ENCODE measurements at places on chromosomes 2 and 18.

GRCh38 chr2:25294573-25295462, 46.9 kb downstream of the DNMT3A start:
- DNase-seq, result peak; percentile 76

GRCh38 chr18:51955136-51955535, 384.9 kb upstream of the DCC start:
- DNase-seq, result no peak

DNA sequence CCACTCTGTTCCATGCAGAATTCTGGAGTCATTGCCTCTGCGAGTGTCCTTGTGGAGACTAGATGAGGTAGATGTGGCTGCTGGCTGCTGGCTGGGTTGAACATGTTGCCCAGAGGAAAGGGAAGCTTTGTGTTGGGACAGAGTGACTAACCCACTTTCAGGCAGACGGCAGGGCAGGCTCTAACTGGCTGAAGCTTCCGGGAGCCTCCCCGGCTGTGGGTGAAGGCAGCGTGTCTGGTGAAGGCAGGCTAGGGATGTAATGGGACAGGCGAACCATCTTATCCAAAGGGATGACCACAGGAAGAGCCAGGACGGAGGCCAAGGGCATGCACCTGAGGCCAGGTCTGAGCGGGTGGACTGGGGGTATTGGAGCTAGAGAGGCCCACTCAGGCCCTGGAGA, 16.0 kb downstream of the ASPRV1 start:
- peak; percentile 14 for DNase-seq

- DNase-seq, result no peak
Observed at GRCh38 chr2:144553379-144553778, 33.5 kb upstream of the ZEB2 start.

DNA sequence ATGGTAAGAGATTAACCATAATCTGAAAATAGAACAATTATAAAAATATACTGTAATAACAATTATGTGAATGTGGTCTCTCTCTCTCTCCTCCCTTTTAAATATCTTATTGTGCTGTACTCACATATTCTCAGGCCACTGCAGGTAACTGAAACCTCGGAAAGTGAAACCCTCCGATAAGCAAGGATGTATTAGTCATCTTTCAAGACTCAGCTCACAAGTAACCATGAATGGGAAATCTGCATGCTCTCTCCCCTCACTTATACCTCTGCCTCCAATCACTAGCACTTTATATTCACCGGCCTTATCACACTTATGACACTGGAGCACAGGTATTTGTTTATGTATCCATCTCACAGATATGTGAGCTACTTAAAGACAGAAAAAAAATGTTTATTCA, 139.7 kb downstream of the LRP2 start:
- no peak for DNase-seq

DNA sequence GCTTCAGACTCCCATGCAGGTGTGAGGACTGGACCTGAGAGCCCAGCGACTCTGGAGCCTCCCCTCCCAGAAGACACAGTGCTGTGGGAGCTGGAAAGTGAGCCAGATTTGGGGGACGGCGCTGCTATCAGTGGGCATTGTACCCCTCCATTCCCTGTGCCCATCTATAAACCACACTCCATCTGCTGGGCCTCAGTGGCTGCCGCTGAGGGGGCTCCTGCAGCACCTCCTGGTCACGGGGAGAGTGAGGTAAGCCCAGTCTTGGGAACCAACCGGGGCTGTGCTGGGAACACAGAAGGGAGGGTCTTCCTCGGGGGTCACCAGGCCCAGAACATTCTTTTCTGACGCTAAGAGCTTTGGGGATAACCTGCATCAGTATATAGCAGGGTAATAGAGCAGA, 9.5 kb downstream of the PSD4 start:
- DNase-seq, result no peak

- no peak for DNase-seq
Observed at GRCh38 chr2:191724015-191724414, 46.1 kb downstream of the NABP1 start.

DNA sequence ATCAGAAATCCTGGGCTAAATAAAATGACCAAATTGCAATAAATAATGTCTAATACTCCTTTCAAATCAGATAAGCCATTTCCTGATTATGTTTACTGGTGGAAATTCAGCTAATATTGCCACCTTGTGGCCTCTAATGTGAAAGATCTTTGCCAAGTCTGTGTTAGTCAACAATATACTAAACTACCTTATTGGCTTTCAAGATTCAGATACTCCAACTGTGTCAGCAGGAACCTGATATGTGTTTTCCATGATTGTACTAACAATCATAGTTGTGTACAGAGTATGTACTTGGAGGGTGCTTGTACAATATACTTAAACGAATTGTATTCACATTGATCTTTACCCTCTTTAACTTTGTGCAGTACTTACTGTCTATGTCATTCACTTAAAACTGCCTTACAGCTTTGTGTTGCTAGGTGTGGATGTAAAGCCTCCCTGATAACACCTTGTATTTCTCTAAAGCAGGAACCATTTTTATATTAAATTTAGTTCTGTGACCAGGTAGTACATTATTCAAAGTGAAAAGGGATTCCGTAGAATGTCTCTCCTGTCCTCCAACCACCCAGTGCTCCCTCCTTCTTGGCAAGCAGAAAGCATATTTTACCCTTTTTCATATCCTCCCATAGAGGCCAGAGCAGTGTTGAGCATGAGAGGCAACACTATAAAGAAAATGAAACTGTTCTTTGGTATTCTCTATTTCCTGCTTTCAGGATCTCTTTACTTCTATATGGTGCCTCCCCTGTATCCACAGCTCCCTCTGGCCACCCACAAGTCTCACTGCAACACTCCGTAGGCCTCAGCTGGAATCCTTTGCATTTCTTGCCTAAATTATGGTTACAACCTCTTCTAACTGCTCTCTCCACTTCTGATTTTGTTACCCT, 75.2 kb upstream of the C2orf15 start:
- DNase-seq, result peak; percentile 55

DNA sequence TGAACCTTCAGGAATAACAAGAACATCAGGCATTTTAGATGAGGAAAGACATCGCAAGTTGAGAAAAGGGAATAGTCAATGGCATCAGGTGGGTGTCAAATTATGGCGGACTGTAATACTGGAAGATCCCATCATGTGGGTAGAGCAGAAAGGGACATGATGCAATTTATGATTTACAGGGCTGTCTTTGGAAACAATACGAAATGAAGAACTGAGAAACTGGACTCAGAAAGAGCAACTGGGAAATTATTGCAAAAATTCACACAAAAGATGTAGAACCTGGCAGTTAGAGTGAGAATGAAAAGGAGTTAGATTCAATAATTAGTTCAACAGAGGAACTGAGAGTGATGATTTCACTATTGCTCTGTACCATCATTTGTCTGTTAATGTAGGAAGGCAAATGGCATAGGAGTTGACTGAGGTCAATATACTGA, 1635.0 kb upstream of the ACVR2A start:
- no peak for DNase-seq

All from CD4-positive, alpha-beta T cell treated with Interleukin-4 for 4 hours (primary cell).